ENCODE measurements at places on chromosomes 1 and 21.

- DNase-seq, result no peak
Observed at GRCh38 chr1:87400813-87401212, 72.1 kb downstream of the LMO4 start.

DNA sequence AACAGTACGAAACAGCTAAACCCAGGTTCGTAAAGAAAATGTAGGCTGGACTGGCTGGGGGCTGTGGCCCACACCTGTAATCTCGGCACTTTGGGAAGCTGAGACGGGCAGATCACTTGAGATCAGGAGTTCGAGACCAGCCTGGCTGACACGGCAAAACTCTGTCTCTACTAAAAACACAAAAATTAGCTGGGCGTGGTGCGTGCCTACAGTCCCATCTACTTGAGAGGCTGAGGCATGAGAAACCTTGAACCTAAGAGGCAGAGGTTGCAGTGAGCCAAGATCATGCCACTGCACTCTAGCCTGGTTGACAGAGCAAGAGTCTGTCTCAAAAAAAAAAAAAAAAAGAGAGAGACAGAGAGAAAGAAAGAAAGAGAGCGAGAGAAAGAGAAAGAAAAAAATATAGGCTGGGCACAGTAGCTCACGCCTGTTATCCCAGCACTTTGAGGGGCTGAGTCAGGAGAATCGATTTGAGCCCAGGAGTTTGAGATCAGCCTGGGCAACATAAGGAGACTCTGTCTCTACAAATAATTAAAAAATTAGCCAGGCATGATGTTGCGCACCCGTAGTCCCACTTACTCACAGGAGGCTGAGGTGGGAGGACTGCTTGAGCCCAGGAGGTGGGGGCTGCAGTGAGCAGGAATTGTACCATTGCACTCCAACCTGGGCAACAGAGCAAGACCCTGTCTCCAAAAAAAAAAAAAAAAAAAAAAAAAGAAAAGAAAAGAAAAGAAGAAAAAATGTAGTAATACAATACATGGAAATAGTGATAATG is 35.7 kb downstream of the CAPZB start:
- no peak for DNase-seq

GRCh38 chr1:239353536-239353935 is 32.8 kb upstream of the CHRM3 start:
- DNase-seq, result no peak

DNA sequence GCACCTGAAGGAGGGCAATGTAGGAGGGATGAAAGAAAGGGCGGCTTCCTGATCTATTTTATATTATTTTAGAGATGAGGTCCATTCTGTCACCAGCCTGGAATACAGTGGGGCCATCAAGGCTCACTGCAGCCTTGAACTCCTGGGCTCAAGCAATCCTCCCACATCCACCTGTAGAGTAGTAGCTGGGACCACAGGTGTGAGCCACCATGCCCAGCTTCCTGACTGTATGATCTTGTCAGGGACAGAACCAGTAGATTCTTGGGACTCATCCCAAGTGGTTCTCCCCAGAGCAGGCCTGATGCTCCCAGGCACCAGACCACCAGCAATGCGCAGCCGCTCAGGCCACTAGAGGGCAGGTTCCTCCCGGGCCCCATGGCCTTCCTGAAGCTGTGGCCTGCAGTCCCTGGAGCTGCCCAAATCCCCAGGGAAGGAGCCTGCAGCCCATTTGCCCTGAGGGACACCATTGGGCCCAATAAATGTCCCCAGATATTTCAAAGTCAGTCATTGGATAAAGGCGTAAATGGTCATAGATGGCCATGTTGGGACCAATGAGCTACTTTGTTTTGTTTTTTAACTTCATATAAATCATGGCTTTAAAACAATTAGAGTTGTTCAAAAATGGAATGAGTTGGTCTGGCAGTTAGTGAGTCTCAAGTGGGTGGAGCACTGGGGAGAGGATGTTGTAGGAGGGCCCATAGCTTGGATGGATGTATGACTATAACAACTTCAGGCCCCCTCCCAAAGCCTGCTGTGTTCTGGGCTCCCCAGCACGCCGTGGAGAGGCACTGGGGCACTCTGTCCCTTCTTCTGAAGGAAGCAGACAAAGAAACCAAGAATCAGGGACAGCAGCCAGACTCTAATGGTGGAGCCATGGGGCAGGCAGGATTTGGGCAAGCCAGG is 44.7 kb upstream of the GOLT1A start:
- DNase-seq, result peak; percentile 23

- DNase-seq, result no peak
Observed at GRCh38 chr1:111251570-111251969, 24.1 kb downstream of the CHI3L2 start.

All from activated T-cell treated with anti-CD3 and anti-CD28 coated beads for 48 hours (primary cell).